ENCODE measurements at places on chromosomes 7 and 10.

DNA sequence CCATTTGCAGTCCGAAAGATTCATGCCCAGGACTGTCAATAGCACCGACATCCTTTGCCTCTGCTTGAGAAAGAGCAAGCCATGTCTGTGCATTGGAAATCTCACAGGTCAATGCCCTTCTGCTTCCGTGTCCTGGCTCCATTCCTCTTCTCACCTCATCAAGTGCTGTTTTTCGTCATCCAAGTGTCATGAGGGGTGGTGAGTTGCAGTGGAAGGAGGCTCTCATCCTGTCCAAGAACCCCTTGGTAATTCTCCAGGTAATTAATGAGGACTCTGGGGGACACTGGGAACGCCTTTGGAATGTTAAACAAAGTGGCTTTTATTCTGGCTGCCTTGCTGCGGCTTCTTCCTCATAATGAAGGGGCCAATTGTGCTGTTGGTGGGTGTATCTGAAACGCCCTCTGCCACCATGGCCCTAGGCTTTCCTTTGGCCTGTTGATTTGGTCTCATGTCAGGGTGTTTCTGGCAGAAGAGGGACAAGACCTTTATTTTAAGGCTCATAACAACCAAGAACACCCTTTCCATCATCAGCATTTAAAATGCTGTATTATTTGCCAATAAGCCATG lies 57.7 kb downstream of the PPP1R3C start:
- no peak for DNase-seq

- no peak for DNase-seq
Measured at GRCh38 chr10:18955061-18955460, 93.5 kb upstream of the MALRD1 start.

GRCh38 chr7:95859429-95859828 lies 87.1 kb downstream of the DYNC1I1 start:
- peak; percentile 38 for DNase-seq

DNA sequence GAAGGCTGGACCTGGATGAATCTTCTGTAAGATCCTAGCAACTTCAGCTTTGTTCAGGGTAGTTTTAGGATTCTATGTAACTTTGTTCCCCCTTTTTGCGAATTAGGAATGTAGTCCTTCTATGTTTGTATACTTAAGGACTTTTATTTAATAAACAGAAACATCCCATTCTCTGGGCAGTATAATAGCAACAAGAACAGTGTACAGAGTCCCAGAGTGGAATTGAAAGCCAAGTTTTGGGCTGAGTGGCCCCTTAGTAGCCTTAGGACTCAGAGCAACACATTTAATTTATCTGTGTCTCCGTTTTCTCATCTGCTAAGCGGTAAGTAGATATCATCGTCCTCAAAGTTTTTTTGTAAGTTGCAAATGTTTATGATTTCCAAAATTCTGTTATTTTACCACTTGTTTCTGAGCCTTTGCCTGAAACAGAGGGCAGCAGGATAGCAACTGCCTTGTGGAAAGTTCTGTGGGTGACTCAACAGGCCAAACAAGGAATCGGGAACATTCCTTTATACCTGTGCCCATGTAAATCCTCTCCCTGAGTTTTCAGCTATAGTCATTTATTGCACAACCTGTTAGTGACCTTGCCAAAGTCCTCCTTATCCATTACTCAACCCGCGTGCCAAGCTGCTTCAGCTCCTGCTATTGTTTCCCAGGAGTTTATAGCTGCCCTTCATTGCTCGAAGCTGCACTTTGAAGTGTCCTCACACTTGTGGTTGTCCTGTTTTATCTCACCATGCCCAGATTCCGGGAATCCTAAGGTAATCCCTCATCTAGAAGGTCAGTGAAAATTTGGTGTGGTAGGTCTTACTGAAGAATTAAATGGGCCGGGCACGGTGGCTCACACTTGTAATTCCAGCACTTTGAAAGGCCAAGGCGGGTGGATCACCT lies 199.1 kb upstream of the AHR start:
- DNase-seq: no peak

DNA sequence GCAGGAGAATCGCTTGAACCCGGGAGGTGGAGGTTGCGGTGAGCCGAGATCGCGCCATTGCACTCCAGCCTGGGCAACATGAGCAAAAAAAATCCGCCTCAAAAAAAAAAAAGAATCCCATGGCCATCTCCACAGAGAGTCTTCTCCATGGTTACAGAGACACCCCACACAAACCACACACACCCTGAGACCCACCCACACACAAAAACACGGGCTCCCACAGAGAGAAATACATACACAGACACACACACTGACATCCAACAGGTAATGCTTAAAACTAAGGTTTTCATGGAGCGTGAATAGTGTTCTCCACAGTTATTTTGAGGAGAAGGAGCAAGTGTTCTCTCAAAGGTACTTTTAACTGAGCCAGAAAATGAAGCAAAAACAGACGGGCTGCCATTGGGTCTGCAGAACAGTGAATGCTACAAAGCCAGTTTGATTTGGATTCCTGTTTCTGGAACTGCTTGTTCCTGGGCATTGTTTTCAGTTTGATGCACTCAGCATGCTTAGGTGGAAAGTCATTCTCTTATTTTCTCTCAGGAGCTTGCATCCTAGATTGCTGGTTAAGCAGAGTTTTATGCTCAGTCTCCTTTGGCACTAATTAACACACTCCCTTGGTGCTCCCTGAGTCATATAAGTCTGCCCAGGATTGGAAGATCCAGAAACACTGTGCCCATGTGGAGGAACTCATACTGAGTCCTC lies 15.4 kb downstream of the AHCYL2 start:
- no peak for DNase-seq

DNA sequence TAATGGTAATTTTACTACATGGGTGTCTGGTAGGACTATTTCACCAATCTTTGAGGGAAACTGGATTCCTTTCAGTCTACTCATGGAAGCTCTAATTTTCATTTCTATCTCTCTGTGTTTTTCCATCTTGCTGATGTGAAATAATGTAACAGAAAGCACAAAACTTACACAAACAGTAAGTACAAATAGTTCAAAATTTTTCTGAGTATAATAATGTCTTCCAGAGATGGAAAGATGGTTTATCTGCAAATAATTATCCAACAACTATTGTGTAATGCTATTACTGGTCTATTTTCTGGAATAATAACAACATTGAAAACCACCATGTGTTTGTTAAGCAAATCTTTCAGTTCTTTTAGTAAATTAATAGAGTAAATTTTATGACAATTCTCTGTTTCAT lies 565.8 kb upstream of the MGMT start:
- no peak for DNase-seq

DNA sequence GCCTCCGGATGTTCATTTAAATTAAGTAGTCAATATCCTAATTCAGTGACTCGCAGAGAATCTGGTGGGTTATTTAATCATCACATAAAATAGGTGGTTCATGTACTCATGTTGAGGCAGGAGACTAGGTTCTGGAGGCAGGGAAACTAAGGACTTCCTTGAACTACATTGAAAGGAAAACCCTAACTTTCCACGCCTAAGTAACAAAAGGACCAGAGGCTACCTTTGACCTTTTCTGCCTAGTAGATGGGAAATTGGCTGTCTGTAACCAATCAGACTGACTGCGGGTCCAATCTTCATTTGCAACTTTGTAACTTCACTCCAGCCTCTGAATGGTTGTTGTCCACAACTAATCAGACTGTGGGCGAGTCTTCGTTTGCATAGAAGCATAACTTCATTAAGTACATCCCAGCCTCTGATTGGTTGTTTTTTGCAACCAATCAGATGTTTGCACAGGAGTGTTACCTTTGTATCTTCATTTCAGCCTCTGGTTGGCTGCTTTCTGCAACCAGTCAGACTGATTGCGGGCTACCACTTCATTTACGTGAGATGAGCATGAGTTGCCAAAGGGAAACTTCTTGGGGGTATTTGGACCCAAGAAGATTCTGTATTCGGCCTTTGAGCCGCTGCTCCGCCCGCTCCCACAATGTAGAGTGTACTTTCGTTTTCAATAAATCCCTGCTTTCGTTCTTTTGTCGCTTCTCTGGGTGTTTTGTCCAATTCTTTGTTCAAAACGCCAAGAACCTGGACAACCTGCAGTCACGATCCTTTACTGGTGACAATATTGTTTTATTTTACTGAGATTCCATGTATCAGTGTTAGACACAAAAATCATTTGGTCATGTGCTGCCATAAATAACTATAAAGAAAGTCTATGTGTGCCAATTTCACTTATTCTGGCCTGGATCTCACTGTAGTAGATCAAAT lies 1.7 kb upstream of the ST7 start:
- no peak for DNase-seq

DNA sequence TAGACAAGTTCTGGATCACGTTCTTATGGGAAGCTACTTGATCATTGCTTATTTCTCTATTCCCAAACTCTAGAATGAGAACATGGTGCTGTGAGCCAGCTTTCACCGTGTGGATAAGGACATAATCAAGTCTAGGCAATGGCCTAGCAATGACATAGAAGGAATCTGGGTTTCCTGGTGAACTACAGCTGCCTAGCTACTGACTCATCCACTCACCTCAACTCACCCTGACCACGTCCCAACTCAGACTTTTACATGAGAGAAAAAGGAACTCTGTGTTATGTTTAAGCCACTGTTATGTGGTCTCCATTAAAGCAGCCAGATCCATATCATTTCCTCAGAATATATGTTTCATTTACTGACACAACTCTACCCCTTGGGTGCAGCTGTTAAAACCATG lies 18.8 kb upstream of the MET start:
- DNase-seq: no peak

Measured in AG04449 (cell line).